Urinary bladder (tissue), 4 donors: ENCODE measurements at places on chromosomes 2 and 18.

DNA sequence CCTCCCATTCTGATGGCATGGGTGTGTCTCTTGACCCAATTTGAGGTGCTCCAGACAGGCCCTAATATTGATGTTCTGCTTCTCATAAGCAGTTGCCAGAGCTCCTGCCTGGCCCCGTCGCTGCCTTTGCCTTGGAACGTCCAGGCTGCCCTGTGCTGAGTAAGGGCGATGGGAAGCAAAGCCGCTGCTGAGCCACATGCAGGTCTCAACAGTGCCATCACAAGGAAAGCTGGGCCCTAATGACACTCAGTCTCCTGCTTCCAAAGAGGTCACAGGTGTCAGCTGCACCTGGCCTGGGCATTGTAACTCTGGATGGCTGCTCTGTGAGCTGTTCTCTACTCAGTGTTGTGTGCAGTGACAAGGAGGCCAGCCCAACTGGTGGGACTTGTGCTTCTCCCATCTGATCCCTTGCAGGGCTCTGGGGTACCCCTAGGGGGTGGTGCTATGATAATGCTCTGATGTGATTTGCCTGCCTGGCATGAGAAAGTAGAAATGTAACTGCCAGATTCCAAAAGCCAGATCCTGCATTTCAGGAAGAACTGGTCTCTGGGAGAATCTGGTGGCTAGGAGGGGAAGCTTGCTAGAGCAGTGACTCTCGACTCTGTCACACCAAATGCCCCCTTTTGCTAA, 8.7 kb downstream of the TTC39C start:
- no peak for DNase-seq

- no peak for DNase-seq
Measured at GRCh38 chr2:85524336-85524908, 14.5 kb upstream of the MAT2A start.

DNA sequence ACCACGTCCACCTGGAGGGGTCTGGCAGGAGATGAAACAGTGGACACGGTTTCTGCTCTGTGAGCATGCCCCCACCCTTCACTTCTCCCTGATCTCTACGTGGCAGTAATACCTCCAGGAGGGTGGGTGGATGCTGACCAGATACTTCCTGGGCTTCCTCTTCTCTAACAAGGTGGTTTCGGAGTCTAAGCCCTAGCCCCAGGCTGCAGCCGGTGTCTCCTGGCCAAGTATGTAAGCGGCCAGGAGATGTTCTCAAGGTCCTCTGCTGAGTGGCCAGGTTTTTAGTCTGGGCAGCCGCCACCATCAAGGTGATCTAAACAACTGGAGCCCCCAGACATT, 101.8 kb upstream of the ASB18 start:
- DNase-seq: no peak

GRCh38 chr2:176668912-176669311, 399.7 kb downstream of the MTX2 start:
- no peak for DNase-seq

GRCh38 chr2:232387451-232388171, 9.1 kb downstream of the ALPP start:
- no peak for DNase-seq

DNA sequence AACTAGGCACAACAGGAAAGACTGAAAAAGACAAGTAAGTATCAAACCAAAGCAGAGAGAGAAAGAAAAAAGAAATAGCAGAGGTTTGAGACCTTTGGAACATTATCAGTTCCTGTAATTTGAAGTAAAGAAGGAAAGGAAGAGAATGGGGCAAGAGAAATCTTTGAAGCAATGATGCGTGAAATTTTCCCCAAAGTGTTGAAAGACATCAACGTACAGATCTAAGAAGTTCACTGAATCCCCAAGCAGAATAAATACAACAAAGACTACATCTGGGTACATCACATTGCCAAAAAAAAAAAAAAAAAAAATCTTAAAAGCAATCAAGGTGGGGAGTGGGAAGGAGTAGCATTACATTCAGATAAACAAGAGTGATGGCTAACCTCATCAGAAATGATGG, 6.0 kb upstream of the SLC30A6 start:
- no peak for DNase-seq

DNA sequence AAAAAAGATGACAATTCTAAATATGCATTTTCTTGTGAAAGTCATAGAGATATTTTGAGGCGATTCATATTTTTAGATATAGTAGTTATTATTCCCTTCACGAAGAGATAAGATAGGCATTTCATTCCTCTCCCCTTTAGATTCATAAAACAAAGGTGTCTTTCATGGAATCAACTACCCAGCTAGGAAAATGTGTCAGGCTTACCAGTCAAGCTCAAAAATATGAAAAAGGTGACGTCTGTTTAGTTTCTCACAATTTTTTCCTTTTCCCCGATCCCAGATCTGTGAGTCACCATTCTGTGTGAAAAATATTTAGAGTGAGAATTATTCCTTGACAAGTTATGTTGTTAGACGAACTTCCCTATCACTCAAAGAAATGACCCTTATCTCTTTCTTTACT, 95.4 kb upstream of the FN1 start:
- DNase-seq: no peak

DNA sequence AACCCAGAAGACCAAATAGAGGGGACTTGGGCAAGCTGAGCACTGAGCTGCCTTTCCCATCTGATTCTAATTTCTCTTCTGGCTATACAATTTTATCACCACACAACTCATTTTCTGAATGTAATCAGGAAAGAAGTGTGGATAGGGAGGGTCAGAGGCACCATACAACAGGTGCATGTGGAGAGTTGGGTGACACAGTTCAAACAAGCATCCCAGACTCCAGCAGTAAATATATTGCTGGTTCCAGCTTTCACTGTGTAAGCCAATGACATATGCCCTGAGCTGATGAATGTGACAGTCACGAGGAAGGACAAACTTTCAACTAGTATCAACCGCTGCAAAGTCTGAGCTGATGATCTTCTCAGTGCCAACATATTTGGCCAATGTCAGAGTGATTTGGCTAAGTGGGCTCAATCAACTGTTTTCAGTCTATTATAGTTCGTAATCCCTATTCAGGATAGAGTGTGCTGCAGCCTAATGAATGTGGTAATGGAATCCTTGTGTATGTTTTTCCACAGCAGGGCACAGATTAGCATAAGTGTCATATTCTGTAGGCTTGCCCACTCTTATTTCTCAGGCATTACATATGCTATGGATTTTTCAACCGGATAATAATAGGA, 109.9 kb upstream of the MEIS1 start:
- DNase-seq: no peak

DNA sequence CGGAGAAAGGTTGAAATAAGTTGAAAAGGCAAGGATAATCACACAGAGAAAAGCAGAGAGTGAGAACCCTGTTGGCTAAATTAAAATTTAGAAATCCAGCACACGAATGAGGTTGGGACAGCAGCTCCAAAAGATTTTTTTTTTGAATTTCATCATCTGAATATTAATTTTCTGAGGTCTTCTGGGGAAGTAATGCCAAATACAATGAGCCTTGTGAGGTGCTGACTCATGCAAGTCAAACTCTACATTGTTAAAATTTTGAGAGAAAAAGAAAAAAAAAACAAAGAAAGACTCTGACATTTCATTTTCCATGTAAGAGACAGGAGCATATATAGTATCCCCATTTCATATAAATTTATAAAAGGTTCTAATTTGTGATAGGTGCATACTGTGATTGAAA, 614.2 kb upstream of the CDH2 start:
- DNase-seq: no peak
